ENCODE measurements at places on chromosomes 1 and 21.

GRCh38 chr1:187911820-187912219 lies 1083.1 kb downstream of the PLA2G4A start:
- DNase-seq: no peak

DNA sequence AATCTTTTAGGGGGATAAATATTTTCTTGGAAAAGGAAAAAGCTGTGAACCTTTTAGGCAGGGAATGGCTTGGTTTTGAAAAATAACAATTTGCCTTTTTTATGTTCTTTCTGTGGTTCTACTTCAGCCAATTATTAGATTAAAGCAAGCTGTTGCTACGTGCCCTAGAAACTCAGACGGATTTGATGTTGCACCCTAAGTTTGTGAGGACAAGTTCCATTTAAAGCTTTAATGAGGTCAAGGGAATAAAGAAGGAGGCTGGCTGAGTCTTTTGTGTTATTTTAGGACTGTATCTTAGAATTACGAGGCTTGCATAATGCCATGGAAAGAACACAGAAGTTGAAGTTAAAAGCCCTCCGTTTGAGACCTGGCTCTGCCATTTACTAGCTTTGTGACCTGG lies 216.9 kb downstream of the NUF2 start:
- DNase-seq: no peak

GRCh38 chr21:45236481-45236880 lies 51.2 kb downstream of the POFUT2 start:
- no peak for DNase-seq

DNA sequence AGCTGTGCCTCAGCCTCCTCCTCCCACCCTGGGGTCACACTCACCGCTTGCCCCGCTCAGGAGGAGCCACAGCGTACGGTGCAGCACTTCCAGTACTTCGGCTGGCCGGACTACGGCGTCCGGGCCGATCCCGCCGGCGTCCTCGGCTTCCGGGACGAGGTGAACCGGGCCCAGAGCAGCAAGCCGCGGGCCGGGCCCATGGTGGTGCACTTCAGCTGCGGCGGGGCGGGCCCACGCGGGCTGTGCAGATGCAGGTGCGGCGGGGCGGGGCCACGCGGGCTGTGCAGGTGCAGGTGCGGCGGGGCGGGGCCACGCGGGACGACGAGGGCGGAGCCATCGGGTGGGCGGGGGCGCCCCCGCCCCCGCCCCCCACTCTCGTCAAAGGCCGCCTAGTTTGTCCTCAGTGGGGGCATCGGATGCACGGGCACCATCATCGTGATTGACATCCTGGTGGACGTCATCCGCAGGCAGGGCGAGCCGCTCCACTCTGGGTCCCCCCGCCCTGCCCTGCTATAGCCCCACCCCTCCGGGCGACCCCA lies 5.5 kb downstream of the RNF223 start:
- DNase-seq: peak; percentile 83

- no peak for DNase-seq
These were observed 5.8 kb upstream of the CFAP74 start for GRCh38 chr1:2009101-2010053.

GRCh38 chr1:243443557-243443956 lies 187.7 kb downstream of the SDCCAG8 start:
- no peak for DNase-seq

DNA sequence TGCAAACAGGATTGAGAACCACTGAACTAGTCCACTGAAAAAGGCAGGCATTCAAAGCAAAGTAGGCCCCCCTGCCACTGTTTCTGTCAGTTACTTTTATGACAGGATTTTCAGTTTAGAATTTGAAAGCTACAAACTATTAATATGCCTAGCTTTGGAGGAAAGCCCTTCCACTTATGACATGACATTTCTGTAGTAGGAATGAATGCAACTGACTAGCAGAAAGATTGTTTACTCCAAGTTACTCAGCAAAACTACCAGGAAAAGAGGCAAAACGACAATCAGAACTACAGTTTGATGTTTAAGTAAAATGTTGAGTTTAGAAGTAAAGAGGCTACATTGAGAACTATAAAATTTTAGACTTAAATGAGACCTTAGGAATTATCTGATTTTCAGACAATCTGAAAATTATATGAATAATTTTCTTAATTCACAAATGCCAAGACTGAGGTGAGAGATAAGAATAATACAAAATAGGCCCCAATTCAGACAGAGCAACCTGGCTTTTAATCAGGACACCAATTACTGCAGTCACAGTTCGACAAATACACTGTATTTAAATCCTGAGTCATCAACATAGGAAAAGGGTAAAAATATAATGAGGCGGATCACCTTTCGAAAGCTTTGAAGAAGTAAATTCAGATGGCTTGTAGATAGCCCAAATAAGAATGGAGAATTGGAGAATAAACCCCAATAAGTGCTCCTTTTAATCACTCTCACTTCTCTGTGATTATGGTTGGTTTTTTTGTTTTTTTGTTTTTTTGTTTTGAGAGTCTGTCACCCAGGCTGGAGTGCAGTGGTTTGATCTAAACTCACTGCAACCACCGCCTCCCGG lies 2.2 kb downstream of the PRKAB2 start:
- DNase-seq: no peak

GRCh38 chr1:34743775-34744174 lies 11.1 kb upstream of the GJB5 start:
- DNase-seq: no peak

DNA sequence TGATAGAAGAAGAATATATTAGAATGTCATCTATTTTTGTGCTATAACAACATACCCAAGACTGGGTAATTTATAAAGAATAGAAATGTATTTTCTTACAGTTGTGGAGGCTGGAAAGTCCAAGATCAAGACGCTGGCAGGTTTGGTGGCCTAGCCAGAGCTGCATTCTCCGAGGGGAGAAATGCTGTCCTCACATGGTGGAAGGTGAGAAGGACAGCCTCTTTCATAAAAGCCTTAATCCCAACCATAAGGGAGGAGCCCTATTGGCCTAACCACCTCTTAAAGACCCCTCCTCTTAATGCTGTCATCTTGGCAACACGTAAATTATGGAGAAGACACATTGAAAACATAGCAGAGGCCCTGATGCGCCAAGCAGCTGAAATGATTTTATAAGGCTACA lies 60.1 kb upstream of the KAZN start:
- no peak for DNase-seq

DNA sequence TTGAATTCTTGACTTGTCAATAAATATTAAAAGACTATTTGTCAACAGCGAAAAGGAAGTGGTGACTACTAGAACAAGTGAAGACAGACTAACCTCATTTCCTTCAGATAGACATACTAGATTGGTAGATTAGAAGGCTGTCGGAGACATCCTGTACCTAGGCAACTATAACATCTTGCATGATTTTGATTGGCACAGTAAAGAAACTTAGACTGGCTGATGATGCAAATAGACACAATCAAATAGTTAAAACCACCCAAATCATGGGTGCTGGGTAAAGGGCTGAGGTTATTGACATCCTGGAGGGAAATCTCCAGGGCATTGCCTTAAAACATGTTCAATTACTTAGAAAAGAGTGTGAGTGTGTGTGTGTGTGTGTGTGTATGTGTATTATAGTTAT lies 85.9 kb upstream of the EDEM3 start:
- DNase-seq: no peak

- no peak for DNase-seq
These were observed 68.4 kb upstream of the SSBP3 start for GRCh38 chr1:54474310-54475251.

- DNase-seq: no peak
These were observed 26.6 kb downstream of the CLIC6 start for GRCh38 chr21:34695434-34695833.

- no peak for DNase-seq
These were observed 36.9 kb downstream of the C2CD2 start for GRCh38 chr21:41916888-41917433.

GRCh38 chr1:86460998-86461397 lies 7.7 kb upstream of the CLCA1 start:
- no peak for DNase-seq

DNA sequence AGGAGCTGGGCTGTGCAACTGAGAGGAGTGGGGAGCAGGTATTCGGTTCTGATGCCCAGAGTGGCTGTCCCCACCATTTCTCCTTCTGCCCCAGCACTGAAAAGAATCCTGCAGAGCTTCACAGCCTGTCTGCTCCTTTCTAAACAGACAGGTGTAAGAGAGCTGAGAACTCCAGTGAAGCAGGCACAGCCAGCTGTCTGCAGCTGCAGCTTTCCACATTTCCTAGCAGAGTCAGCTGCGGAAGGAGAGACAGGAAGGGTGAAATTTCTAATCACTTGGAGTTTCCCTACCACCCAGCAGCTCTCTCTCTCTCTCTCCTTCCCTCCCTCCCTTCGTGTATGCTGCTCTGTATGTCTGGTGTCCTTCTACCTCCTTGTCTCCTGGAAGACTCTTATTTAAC lies 40.5 kb upstream of the GJB5 start:
- DNase-seq: no peak

GRCh38 chr1:178283409-178283808 lies 189.5 kb downstream of the RASAL2 start:
- DNase-seq: no peak

Data from CD8-positive, alpha-beta T cell (primary cell).